ENCODE measurements at places on chromosomes 7 and 10.

DNA sequence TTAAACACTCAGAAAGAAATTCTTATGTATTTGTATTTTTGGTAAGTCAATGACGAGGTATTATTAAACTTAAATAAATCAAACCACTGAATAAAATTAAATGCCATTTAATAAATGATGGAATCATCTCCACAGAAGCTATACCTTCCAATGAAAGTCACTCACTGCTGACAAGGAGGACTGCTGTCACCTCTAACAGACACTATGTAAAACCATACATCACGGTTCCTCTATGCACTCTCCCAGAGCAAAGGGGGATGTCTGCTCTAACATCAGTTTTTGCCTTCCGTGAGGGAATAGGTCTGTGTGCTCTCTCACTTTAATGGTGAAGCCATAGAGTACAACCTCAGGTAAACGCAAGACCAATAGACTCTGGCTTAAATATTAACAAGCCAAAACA lies 99.7 kb upstream of the DDC start:
- no peak for DNase-seq

GRCh38 chr10:98213740-98214139 lies 54.3 kb downstream of the LOXL4 start:
- DNase-seq = no peak

DNA sequence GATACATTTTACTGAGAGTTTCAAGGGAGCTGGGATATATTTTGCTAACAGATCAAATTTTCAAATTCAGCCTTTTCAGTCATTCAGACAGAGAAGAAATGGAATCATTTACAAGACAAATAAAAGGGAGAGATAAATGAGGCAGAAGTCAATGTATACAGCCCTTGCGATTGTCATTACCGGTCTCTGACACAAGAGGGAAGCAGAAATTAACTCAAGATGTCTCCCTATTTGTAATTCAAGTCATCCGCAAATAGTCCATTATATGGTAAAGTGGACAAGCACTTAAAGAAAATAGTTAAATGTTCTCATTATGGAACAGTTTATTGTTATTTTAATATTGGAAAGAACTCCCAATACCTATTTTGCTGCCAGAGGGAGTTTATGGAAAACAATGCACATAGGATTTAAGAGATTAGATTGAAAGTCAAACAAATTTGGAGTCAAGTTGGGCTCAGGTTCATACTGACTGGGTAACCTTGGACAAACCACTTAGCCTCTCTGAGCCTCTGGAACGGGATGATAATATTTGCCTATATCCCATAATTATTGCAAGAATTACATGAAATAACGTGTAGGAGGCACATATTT lies 89.3 kb upstream of the PRKCQ start:
- no peak for DNase-seq

- DNase-seq = no peak
Measured at GRCh38 chr10:14552015-14552414, 221.3 kb upstream of the FRMD4A start.

GRCh38 chr7:12403287-12404181 lies at the start of gene VWDE:
TSS of gene VWDE (minus strand) at chr7:12403865. CDS start at chr7:12403716, 149 bp downstream.
- DNase-seq = no peak

DNA sequence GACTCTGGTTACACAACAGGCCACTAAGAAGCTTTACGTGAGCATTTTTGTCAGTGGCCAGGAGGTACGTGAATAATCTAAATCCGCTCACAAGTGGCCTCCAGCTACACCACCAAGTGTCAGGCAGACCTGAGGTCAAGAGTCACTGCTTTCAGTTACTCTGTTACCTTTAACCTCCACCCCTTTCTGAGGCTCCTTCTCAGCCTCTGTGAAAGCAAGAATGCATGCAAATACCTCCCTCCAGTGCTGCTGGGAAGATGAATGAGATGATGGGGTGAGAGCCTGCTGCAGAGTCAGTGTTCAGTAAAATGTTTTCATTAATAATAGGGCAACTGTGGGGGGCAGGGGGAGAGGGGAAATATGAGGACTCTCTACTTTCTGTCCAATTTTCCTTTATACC lies 11.2 kb downstream of the DDC start:
- DNase-seq = no peak

DNA sequence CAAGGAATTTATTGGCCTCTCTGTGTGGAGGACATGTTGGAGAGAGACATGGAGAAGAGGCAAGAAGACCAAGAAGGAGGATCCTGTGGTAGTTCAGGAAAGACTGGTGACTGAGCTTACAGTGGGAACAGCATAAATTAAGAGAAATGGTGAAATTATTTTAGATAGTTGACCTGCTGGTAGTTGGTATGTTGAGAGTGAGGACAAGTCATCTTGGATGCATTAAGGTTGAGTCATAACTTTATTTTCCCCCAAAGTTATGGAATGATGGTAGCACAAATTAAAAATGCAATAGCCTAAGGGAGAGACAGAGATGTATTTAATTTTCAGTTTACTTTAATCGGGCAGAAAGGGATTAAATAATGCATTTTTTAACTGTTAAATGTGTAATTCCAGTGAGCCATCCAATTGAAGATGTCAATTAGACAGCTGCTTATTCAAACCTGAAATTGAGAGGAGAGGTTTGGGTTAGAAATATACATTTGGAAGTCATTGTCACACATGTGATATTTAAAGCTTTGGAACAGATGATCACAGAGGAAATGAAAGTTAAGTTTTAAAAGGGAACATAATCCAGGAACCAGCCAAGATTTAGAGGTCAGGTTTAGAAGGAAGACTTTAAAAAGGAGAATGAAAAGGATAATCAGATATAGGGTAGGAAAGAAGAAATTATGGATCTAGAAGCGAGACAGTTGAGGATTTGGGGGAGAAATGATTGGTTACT lies 80.6 kb downstream of the DGKB start:
- no peak for DNase-seq

GRCh38 chr10:17647326-17647725 lies 3.4 kb downstream of the STAM start:
- DNase-seq = no peak

GRCh38 chr10:29908962-29909361 lies 150.4 kb downstream of the JCAD start:
- no peak for DNase-seq

GRCh38 chr10:43237631-43238446 lies 29.0 kb downstream of the RASGEF1A start:
- DNase-seq = no peak

Data from activated gamma-delta T cell (primary cell).